ENCODE measurements at places on chromosomes 2 and 18.

- no peak for DNase-seq
Measured at GRCh38 chr2:5188636-5189035, 503.5 kb upstream of the SOX11 start.

GRCh38 chr18:66560094-66560493 lies 43.8 kb downstream of the CDH19 start:
- peak; percentile 20 for DNase-seq

GRCh38 chr2:137886083-137886831 lies 78.0 kb upstream of the HNMT start:
- no peak for DNase-seq

GRCh38 chr2:133654949-133655348 lies 86.7 kb upstream of the NCKAP5 start:
- no peak for DNase-seq

GRCh38 chr2:219298759-219299371 lies 10.3 kb downstream of the PTPRN start:
- DNase-seq: peak; percentile 78

Measured in left colon (tissue), 2 donors.